ENCODE measurements at places on chromosomes 2 and 18.

DNA sequence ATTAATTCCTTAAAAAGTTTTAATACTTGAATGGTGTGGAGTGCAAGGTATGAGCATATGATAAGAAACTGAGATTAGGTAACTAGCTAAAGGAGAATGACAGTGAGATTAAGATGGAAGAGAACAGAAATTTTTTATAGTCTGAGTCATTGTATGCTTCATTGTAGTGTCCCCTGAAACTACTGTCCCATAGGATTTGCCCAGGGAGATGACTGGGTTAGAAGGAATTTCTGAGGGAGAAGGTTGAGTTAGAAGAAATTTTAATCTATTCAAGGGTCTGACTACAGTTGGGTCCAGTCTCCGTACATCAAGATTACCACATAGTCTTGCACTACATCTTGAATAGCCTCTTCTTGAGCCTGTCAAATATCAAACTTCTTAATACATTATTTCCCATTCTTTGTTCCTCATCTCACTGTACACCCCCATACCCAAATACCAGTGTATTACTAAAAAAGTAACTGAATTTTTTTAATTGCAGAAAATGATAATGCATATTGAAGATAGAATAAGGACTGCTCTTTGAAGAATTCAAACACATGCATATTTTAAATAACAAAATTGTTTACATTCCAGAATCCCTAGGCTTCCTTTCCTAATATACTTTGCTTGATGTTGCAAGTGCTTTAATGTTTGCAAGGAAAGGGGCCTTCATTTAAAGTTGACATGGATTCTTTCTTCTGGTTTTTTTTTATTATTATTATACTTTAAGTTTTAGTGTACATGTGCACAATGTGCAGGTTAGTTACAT is 314.3 kb upstream of the COL3A1 start:
- no peaks in the 10 kb centered on the region for H3K27me3 ChIP-seq
- DNase-seq, result no peak
- H3K4me3 ChIP-seq, result no peak overlapping the region
- no peaks in the 10 kb centered on the region for H3K4me1 ChIP-seq
- no peak overlapping the region for H3K27ac ChIP-seq

DNA sequence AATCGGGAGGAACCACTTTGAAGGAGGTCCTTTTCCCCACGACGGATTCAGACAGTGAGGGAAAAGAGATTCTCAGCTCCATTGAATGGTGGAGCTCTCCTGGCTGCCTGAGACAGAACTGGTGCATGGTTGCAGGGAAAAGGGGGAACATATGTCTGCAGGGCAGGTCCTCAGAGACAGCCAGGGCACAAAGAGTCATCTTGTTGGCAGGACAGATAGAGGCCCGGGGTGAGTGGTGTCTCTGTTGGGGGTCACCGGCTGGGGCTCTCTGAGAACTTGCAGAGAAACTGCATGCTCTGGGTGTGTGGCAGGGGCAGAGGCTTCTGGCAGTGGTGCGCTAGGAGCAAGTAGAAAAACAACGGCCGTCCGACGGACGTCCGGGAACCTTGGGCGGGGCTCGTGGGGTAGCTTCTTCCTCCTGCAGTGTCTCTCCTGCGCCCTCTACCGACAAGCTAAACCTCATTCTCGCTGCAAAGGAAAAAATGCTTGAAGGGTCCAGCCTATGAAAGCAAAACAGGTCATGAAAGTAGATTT is 94.3 kb downstream of the CDCA7 start:
- peaks cover 20% of the 10 kb centered on the region for H3K27me3 ChIP-seq
- H3K4me3 ChIP-seq, result peak overlapping the region; percentile 64
- DNase-seq, result peak; percentile 89
- peak overlapping the region; percentile 32 for H3K27ac ChIP-seq

DNA sequence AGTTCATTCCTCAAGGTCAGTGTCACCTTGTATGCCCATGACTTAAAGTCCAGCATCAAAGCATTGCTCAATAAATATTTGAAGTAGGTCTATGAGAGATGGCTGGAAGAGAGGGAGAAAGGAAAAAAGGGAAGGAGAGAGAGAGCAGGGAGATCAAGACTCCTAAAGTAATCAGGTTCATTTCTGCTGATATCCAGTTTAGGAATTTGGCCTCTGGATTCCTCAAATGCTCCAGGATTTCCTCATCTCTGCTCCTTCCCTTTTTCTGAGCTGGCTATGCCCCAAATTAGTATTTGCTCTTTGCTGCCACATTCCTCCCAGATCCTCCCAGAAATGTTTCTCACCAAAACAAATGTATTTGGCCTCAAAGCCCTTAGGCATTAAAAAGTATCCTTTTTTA is 739.4 kb upstream of the CHAC2 start:
- no peak overlapping the region for H3K27ac ChIP-seq
- no peaks in the 10 kb centered on the region for H3K27me3 ChIP-seq
- H3K36me3 ChIP-seq, result no peaks in the 10 kb centered on the region
- no peak for DNase-seq
- H3K4me1 ChIP-seq, result no peaks in the 10 kb centered on the region

DNA sequence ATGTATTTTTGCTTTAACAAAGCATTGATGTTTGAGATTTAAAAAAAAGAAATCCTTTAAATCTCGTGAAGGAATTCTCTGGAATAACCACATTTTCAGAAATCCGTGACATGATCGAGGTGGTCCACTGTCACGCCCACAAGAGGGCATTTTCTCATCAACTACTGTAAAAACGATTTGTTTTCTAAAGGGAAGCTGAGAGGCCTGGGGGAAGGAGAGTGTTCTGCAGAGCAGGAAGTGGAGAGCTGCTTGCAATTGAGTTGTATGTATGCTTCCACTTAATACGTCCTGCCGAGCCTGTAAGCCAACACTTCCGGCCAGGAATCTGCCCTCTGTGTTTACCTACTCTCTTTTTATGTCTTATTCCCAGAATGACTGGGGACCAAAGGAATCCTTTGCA is 19.4 kb downstream of the KLHL29 start:
- H3K36me3 ChIP-seq, result no peaks in the 10 kb centered on the region
- no peak overlapping the region for H3K27ac ChIP-seq
- peak; percentile 68 for DNase-seq
- H3K4me3 ChIP-seq, result no peak overlapping the region
- peaks cover 9% of the 10 kb centered on the region for H3K4me1 ChIP-seq

- H3K4me3 ChIP-seq, result no peak overlapping the region
- no peaks in the 10 kb centered on the region for H3K36me3 ChIP-seq
- no peaks in the 10 kb centered on the region for H3K4me1 ChIP-seq
Measured at GRCh38 chr2:214193943-214194342, 216.9 kb upstream of the VWC2L start.

GRCh38 chr2:231306791-231307393 is 88.6 kb upstream of the B3GNT7 start:
- H3K27me3 ChIP-seq, result peaks cover 10% of the 10 kb centered on the region
- H3K36me3 ChIP-seq, result no peaks in the 10 kb centered on the region
- no peak overlapping the region for H3K27ac ChIP-seq
- H3K4me1 ChIP-seq, result no peaks in the 10 kb centered on the region

GRCh38 chr2:118475622-118476205 is 371.7 kb downstream of the EN1 start:
- no peak for DNase-seq
- H3K27me3 ChIP-seq, result no peaks in the 10 kb centered on the region
- no peak overlapping the region for H3K4me3 ChIP-seq

DNA sequence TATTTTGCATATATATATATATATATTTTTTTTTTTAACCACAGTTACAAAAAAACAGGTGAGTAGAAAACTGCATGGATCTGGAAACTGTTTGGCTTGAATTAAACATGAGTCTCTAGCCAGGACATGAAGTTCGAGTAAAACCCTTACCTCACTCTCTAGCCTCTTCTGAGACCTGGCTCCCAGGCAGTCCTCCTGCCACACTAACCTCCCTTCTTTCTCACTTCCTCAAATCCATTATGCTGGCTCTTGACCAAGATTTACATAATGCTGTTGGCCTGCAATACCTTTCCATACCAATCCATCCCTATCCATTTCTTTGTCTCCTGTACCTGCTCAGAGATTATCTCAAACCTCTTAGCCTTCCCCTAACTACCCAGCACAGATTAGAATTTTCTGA is 34.0 kb downstream of the PIGN start:
- no peak overlapping the region for H3K27ac ChIP-seq
- H3K27me3 ChIP-seq, result no peaks in the 10 kb centered on the region
- H3K36me3 ChIP-seq, result peaks cover 5% of the 10 kb centered on the region

GRCh38 chr2:200962811-200963123 is 693 bp downstream of the ORC2 start:
- H3K27ac ChIP-seq, result peak overlapping the region; percentile 96
- H3K4me1 ChIP-seq, result peaks cover 41% of the 10 kb centered on the region
- no peaks in the 10 kb centered on the region for H3K27me3 ChIP-seq

- no peaks in the 10 kb centered on the region for H3K4me1 ChIP-seq
- H3K27ac ChIP-seq, result no peak overlapping the region
- H3K4me3 ChIP-seq, result no peak overlapping the region
- no peak for DNase-seq
Measured at GRCh38 chr2:240410808-240411207, 24.7 kb upstream of the GPC1 start.

DNA sequence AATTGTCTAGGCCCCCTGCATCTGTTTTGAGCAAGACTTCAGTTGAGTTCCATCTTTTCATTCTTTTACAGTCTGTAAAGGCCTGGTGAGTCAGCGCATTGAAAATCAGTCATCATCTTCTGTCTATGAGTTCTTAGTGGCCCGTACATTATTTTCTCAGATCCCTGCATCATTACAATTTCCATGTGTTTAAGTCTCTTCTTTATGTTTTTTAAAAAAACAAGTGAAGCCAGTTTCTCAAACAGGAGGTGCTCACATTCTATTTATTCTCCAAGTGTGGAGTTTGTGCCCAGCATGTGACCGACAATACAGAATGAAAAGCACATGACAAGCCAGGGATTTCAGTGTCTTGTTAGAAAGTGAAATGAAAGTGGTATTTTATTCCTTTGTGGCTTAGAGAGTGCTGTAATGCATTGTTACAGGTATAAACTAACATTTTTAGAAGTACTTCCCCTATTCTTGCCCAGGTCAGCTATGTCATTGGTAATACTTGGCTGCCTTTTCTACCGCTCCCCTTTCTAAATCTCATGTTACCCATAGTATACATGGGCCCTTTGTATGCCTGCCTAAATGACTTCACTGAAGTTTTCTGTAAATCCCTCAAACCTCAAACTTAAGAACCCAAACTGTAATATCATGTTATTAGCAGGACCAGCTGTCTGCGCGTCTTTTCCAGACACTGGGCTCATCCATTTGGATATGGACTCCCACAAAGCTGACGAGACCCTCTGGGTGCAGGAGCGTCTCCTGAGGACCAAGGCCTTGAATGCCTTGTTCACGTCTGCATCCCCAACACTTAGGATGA is 67.6 kb downstream of the FEZ2 start:
- H3K4me1 ChIP-seq, result peaks cover 3% of the 10 kb centered on the region
- H3K36me3 ChIP-seq, result no peaks in the 10 kb centered on the region
- no peaks in the 10 kb centered on the region for H3K27me3 ChIP-seq

- no peak for DNase-seq
- H3K27me3 ChIP-seq, result no peaks in the 10 kb centered on the region
- H3K36me3 ChIP-seq, result no peaks in the 10 kb centered on the region
- H3K4me1 ChIP-seq, result no peaks in the 10 kb centered on the region
Measured at GRCh38 chr18:25726298-25726697, 364.1 kb downstream of the SS18 start.

DNA sequence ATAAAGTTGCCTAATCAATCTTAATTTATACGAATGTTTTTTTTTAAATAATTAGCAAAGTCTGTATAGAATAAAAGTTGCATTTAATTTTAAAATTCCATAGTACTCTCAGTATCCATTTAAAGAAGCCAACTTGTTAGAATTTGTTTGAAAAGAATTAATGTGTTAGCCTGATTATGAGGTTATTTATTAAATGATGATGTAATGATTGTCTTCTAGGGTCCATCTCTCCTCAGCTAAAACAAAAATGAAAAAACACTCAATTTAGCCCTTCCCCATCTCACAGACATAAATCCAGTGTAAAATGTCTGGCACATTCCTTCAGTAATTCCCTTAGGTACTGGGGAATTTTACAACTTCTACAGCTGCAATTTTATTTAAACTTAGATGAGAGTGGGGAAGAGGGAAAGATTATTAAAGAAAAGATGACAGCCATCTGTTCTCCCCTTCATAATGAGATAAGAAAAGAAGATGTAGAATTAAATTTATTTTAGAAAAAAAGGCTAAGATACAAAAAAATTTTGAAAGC is 68.6 kb downstream of the BARD1 start:
- H3K27me3 ChIP-seq, result no peaks in the 10 kb centered on the region
- H3K4me3 ChIP-seq, result no peak overlapping the region
- no peak overlapping the region for H3K27ac ChIP-seq
- peaks cover 35% of the 10 kb centered on the region for H3K36me3 ChIP-seq
- H3K4me1 ChIP-seq, result peaks cover 7% of the 10 kb centered on the region

DNA sequence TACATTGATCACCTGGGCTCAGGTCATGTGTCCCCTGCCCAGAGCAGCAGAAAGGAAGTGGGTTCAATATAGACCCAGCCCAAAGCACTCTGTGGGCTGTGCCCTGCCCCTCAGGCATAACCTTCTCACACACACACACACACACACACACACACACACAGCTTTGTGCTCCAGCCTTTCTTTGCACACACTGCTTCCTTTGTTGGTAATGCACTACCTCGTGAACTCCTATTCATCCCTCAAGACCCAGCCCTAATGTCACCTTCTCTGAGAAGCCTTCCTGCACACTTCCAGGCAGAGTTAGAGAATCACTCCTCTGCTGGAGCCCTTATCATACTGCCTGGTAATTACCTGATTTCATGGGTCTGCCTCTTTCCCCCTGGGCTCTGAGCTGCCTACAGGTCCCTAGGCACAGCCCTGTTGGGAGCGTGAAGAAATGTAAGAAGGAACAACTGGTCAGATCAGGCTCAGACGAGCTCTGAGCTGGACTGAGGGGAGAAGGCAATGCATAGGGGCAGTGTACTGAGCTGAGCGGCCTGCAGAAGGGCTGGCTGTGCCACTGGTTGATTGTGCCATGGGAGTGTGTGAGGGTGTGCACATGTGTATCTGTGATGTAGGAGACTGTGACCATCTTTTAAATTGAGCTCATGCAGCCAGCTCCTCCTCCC is 210.3 kb downstream of the GLI2 start:
- DNase-seq, result no peak
- no peaks in the 10 kb centered on the region for H3K4me1 ChIP-seq
- no peak overlapping the region for H3K27ac ChIP-seq

GRCh38 chr2:119699016-119699606 is 20.1 kb downstream of the TMEM177 start:
- H3K36me3 ChIP-seq, result no peaks in the 10 kb centered on the region
- H3K4me3 ChIP-seq, result no peak overlapping the region

DNA sequence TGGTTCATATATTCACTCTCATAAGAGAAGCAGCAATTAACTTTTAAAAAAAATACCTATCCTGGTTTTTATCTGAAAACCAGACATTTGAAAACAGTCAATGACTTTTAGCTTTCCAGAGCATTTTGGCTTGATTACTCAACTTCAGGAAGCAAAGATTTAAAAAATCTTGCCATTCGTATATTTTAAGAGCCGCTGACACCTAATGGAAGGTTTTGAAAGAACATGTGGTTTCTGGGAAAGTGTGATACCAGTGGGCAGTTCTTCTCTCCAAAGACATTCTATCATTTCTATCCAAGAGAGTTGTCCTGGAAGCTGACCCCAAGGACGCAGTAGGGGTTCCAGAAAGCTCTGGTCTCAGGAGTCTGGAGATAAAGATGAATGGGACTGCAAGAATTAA is 234.7 kb downstream of the TTC32 start:
- no peaks in the 10 kb centered on the region for H3K4me1 ChIP-seq
- H3K36me3 ChIP-seq, result no peaks in the 10 kb centered on the region

GRCh38 chr2:111694700-111695101 is 189.3 kb downstream of the ANAPC1 start:
- H3K36me3 ChIP-seq, result peaks cover 6% of the 10 kb centered on the region
- no peak overlapping the region for H3K27ac ChIP-seq
- peaks cover 18% of the 10 kb centered on the region for H3K4me1 ChIP-seq
- peaks cover 30% of the 10 kb centered on the region for H3K27me3 ChIP-seq
- no peak for DNase-seq
